Mesendoderm (in vitro differentiated cells): ENCODE measurements at places on chromosomes 2 and 18.

GRCh38 chr18:44712025-44712424 is 31.3 kb downstream of the SETBP1 start:
- DNase-seq = peak; percentile 77

DNA sequence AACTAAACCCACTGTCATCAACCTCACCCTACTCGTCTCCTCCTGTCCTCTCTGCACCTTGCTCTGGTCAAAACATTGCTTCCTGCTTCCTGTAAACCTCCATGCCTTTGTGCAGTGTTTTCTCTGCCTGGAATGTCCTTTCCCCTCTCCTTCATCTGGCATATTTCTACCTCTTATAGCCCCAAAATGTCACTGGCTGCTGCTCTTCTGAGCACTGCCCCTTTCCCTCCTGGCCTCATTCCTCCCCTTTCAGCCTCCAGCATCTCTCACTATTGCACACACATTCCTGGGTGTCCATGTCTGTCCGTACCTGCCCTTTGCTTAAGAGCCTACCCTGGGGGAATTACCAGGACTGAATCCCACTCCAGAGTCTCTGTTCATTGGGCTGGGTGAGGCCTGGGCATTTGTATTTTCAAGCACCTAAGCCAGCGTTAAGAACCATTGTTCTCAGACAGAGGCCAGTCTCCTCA is 84.9 kb downstream of the MOGAT1 start:
- DNase-seq = no peak

GRCh38 chr18:38635709-38636430 is 1070.3 kb upstream of the CELF4 start:
- DNase-seq = peak; percentile 6

- DNase-seq = no peak
Observed at GRCh38 chr2:189013031-189013430, 38.9 kb downstream of the COL3A1 start.

GRCh38 chr2:100742277-100743254 is 77.4 kb upstream of the NPAS2 start:
- DNase-seq = no peak

DNA sequence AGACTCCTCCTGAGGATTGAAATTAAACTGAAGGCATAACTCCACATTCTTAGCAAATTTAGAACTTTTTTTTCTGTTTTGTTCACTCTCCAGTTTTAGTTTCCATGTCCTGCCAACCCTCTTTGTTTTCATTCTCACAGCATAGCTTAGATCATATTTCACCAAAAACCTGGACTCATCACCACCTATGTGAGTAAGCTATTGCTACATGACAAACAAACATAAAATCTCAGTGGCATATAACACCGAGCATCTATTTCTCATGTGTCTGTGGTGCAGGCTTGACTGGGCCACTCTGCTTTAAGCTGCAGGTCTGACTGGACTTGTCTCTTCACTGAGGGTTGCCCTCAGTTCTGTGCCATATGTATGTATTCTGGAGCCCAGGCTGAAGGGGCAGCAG is 385.2 kb downstream of the ARHGAP15 start:
- no peak for DNase-seq

DNA sequence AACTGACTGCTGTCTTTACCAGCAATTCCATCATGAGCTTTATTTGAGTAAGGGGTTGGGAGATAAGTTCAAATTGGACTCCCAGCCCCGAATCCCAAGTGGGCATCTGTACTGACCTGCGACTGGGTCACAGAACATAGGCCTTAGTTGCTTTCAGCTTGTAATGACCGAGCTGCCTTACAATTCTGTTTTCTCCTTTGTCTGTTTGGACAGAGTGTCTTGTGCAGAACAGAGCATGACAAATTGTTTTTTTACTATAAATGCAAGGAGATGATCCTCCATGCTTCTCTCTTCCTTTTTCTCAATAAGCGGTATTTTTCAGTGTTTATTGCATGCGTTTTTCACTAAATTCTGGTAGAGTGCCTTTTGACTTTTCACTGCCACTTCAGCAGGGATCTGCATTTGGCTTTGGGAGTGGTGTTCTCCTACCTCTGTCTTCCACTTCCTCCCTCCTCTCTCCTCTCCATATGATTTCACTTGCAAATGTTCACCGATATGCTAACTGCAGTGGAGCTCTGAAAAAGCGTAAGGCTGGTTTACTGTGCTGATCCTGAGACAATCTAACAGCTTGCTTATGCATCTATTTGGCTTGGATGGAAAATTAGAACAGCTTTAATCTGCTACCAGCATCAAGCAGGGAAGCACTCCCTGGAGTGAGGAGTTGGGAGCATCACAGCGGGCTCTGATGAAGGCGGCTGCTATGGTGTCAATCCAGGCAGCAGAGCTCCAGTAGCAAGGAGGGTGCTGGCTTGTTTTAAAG is 158.8 kb upstream of the SMIM21 start:
- peak; percentile 1 for DNase-seq
